ENCODE measurements at places on chromosomes 3 and 15.
A peak's percentile ranks its signal among the peaks of the same experiment; 100 is the strongest.

DNA sequence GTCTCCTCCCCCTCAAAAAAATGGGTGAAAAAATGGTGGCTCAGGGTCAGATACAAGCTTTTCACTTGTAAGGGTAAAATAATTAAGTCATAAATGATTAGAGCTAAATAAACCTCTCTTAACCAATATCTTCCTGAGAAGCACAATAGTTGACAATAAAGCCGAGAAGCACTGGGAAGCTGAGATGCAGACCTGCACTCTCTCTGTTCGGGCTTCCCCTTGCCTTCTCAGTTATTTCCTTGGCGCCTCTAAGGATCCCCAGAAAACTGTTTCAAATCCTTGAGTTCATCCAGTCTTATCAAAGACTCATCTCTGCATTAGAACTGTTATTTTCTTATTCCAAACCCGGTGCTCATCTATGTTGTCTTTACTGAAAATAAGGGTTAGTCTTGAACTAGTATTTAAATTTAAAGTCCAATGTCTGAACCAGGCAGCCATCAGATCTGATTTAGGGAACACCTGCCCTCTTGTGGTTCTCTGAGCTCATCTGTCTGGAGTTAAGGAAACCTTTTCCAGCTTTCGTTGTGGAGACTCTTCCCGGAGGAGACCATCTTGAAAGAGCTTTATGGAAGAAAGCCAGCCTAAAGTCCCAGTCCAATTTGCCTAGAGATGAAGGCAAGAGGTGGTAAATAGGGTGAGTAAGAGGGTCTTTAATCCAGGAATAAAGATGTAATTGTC is 256.4 kb upstream of the MCTP2 start:
- peak; percentile 30 for DNase-seq

- DNase-seq, result no peak
Measured at GRCh38 chr3:129101370-129102138, 20.1 kb downstream of the RAB43 start.

DNA sequence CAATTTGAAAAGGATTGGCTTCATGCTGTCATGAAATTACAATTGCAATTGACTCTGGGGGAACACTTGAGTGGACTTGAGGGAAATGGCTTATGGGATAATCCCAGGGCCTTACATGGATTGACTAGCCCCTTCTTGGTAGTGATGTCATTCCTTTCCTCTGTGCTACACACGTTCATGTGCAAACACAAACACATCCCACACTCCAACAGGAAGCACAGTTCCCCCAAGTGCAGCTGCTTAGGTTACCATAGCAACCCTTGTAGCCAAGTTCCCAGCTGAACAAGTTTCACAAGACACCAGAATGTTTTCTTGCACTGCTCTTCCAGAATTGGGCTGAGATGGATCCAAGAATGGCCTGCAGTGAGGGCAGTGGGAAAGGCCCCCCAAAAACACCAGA is 217.0 kb downstream of the ZNF621 start:
- DNase-seq, result no peak

DNA sequence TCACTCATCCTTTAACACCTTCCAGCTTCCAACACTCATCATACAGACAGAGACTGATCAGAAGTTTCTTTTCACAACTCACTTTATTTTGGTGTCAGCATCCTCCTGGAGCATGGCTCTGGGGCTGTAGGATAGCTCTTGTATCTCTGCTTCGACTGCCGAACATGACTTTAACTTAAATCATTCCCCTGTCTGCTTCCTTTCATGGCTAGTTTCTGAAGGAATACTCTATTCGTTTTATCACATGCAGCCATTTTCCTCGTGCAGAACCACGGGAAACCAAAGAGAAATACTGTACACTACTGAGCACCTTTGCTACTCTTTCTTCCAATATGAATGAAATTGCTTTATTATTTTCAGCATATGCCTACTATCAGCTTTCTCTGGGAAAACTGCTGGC is 2.1 kb upstream of the TMOD2 start:
- no peak for DNase-seq

GRCh38 chr3:21390136-21390535 is 360.9 kb downstream of the ZNF385D start:
- no peak for DNase-seq

- no peak for DNase-seq
Measured at GRCh38 chr3:127535901-127536829, 54.4 kb downstream of the TPRA1 start.

GRCh38 chr3:14319654-14320182 is 82.7 kb upstream of the SLC6A6 start:
- DNase-seq, result no peak

- DNase-seq, result no peak
Measured at GRCh38 chr3:60319179-60319858, 931.9 kb downstream of the FHIT start.

GRCh38 chr3:177835917-177836316 is 638.6 kb upstream of the TBL1XR1 start:
- no peak for DNase-seq

- no peak for DNase-seq
Measured at GRCh38 chr3:45321607-45322391, 66.6 kb upstream of the LARS2 start.

DNA sequence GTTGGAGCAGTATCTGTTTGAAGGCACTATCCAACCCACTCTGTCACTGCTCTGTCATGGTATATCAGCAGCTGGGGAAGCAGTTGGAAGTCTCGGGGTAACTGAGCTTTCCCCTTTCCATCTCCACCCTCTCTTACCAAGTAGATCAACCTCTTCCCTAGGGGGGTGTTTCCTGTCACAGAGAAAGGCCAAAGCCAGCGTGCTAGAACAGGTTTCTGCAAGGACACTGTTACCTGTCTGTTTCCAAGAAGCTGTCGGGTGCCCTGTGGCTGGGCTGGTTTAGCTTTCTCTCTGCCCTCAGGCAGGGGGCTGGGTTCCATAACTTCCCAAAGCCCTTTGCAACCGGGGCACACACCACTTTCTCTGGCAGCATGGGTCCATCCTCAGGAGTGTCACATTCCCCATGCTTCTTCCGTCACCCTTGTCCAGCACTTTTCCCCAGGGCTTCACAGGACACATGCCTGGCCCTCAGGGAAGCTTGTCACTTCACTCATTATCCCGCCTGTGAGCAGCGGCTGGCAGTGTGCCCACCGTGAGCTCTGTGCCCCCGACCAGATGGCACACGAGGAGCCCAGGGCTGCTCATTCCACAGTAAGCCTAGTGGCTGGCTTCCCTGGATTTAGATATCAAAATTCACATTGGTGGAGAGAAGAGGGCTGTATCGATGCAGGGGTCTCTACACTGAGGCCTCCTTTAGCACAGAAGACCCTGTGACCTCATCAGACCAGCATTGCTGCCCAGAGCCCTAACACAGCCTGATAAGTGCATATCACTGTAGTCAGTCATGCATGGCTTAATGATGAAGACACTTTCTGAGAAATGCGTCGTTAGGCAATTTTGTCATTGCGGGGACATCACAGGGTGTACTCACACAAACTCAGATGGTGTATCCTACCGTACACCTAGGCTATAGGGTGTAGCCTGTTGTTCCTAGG is 205.8 kb downstream of the SLCO3A1 start:
- DNase-seq, result no peak

GRCh38 chr15:83643201-83643600 is 10.7 kb upstream of the ADAMTSL3 start:
- DNase-seq, result no peak

DNA sequence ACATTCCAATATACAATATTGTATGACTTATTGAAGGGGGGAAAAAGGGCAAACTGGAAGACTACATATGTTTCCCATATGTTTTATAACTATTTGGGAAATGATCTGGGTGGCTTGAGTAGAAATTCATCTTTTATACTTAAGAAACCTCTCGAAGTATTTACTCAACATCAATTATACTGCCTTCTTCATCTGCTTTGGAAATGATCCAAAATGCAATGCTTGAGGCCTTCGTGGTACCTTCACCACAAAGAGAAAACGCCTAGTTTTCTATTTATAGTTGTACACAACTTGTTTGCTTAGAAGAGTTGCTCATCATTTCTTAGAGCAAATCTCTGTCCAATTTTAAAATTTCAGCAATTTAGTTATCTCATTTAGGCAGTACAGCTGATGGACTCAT is 18.8 kb downstream of the ACKR4 start:
- no peak for DNase-seq

GRCh38 chr3:36540888-36541518 is 160.7 kb downstream of the STAC start:
- DNase-seq, result no peak
